ENCODE measurements at places on chromosomes 1 and 21.

DNA sequence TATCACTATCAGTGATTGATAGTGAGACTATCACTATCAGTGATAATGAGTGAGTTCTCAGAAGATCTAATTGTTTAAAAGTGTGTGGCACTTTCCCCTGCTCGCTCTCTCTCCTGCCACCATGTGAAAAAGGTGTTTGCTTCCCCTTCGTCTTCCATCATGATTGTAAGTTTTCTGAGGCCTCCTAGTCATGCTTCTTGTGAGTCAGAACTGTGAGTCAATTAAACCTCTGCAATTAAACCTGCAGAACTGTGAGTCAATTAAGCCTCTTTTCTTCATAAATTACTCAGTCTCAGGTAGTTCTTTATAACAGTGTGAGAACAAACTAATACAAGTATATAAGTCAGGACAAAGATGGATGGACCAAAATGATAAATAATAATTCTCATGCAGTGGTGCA lies 7.0 kb upstream of the IL23R start:
- DNase-seq = no peak

GRCh38 chr1:238088560-238089290 lies 198.0 kb upstream of the ZP4 start:
- DNase-seq = peak; percentile 42

GRCh38 chr1:116320874-116321273 lies 52.2 kb upstream of the ATP1A1 start:
- DNase-seq = no peak

- no peak for DNase-seq
Observed at GRCh38 chr1:149978547-149979023, 31.9 kb downstream of the OTUD7B start.

DNA sequence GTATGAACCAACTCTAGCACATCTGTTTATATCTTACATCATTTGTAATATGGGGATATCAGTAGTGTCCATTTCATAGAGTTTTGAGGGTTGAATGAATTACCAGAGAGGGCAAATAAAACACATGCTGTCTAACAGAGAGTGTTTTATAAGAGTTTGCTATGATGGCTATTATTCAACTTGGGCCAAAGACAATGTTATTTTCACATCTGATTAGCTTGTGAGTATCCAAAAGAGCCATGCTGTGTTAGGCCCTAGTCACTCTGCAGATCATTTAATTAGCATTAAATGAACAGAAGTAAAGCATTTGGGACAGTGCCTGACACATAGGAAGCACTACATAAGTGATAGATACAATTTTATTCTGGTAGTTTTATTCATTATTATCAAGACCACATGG lies 4.2 kb upstream of the RNF11 start:
- no peak for DNase-seq

DNA sequence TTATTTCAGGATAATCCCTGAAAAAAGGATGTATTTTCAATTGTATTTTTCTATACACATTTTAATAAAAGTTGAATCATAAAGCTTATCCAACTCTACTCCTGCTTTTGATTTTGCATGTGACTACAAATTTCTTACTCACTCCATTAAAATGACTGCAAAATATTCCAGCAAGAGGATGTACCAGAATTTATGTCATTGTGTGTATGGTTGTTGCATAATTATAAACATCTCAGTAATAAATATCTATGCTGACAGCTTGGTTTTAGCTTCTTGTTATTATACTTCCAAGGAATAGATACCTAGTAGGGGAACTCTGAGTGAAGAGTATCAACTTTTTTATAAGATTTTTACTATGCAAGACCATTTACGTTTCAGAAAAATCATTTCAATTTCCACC lies 463.2 kb upstream of the RUNX1 start:
- no peak for DNase-seq

GRCh38 chr1:147628441-147628840 lies 41.9 kb downstream of the ACP6 start:
- no peak for DNase-seq

- peak; percentile 86 for DNase-seq
Observed at GRCh38 chr1:212291505-212292134, 6.4 kb downstream of the PPP2R5A start.

GRCh38 chr1:239178961-239179360 lies 207.4 kb upstream of the CHRM3 start:
- DNase-seq = no peak

- DNase-seq = no peak
Observed at GRCh38 chr1:170126696-170127095, 19.1 kb upstream of the NTMT2 start.

DNA sequence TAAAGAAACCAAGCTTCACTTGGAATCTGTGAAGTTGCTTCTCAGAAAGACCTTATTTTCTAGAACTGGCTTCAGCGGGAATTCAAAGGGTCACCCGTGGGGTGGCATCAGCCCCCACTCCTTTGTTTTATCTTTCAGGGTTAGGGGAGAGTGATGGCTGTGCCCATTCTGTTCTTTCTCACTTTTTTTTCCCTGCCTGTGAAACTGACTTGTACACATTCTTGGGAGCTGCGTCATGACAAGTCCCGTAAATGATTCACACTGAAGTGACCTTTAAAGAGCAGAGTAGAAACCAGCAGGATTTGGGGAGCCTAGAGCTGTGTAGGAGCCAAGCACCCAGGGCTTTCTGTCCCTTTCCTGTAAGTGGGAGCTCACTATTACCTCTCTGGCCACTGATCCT lies 43.8 kb downstream of the SLC44A3 start:
- no peak for DNase-seq
